Sciatic nerve (tissue), 2 donors: ENCODE measurements at places on chromosomes 16 and 17. TPM values are rescaled to one million over a fixed set of nuclear protein-coding genes. Genes with fewer than 3 reads are reported as not detected.

DNA sequence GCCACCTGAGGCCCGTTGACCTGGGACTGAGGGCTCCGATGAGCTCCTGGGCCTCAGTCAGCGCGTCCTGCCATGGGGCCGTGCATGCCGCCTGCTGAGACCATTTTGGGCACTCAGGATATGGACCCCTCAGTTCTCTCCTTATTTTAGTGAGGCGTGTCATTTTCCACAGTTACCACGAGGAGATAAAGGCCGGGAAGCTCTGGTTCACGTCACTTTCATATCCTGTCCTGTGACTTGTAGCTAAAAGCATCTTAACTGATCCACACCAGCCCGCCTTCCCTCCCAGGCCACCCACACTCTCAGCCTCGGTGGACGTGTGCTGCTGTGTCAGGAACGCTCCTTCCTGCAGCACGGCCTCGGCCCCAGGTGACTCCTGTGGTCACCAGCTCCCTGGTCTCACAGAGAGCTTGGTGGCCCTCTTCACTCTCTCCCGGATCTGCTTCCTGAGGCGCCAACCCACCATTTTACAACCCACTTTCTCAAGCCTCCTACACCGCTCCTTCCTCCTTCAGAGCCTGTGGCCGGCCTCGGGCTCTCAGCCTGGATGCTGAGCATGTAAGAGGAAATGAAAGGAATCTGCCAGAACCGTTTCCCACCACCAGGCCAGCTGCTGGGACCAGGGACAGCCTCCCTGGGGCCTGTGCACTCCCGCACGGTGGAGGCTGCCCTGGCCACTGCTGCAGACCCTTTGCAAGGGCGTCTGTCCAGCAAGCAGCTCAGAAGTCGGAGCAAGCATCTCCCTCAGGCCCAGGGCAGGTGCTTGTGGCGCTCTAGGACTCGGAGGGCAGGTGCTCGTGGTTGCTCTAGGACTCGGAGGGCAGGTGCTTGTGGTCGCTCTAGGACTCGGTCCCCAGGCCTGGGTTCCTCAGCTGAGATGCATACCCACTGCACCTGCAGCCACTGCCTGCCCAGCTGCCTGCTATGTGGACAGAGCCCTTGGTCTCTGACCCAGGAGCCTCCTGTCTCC lies 23.9 kb upstream of the FASN start:
- no peak for DNase-seq

DNA sequence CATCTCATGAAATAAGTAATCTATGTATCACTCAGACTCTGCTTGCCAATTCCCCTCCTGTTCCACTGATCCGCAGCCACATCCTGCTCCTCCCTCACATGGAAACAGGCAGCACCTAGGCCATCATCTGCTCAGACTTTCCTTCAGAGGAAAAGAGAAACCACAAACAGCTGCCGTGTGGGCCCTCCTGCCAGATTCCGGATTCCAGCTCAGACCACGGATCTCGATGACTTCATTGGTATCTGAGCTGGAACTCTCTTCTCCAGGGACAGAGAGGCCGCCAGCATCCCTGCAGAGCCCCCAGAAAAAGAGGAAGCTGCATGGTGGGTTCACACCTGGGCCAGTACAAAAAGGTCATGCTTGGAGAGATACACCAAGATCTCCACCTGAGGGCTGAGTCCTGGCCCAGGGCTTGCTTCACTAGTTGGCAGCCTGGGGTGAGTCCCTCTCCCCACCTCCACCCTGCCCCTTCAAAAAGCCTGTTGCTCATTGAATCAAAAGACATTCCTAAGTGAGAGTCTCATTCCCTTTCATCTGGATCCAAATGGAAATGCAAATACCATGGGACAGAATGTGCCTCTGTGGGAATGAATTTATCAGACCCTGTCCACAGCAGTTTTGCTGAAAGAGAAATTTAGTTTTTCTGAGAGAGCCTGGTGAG lies 47.2 kb downstream of the HOXB1 start:
- no peak for DNase-seq

DNA sequence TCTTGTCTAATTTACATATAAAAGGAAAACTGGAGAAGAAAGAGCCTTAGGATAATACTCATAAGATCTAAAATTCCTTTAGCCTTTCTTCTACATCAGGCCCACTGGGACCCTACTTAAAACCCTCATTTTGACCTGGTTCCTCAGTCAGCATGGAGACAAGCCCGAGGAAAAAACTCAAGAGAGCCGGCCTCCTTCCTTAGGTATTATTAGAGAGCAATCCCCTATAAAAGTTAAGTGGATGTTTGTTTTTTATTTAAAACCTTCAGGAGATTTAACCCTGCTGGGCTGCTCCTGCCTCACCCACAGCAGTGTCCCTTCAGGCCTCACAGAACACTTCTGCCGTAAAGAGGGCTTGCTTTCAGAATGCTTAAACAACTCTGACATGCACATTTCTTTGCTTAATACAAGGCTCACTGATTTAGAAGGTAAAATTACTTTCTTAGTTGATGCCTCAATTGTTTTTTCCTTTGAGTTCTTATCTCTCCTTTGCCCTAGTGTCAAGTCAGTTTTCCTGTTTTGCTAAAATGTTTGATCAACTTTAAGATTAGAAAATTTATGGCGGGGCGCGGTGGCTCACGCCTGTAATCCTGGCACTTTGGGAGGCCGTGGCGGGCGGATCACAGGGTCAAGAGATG lies 145.6 kb upstream of the TBX2 start:
- no peak for DNase-seq

- no peak for DNase-seq
Measured at GRCh38 chr17:75504347-75505151, 10.8 kb downstream of the CASKIN2 start.

Gene PTGES3L
- 0.40 TPM for total RNA-seq

- DNase-seq: no peak
Measured at GRCh38 chr17:58335779-58336455, 7.3 kb upstream of the TSPOAP1 start.

DNA sequence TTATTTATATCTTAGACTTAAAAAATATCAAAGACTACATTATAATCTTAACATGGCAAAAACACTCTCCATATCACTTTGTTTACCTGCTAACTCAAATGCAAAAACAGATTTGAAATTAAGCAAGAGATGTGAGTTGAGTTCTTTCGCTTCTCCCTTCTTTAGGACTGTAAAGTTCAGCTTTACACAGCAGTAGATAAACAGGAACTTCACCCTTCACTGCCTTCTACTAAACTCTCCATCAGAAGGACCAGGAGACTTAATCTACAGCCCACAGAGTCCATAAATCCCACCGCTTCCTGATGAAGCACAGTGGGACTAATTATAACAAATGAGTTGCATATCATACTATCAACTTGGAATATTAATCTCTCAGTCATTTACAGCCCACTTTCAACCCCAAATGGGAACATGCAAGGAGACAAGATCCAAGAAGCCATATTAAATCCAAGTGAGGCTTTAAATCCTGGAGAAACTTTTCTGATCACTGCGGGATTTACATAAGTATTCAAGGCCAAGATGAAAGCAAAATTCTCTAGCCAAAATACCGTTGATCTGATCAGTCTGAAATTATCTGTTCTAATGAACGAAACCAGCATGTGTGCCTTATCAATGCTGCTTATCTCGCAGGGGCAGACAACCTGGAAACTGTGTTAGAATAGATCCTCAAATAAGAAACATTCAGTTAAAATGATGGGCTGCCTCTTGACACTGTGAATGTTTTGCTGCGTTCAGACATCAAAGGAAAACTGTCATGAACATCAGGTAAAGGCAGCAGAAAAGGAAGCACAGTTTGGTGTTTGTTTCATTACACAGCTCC lies 1.6 kb downstream of the AMFR start:
- DNase-seq: no peak

DNA sequence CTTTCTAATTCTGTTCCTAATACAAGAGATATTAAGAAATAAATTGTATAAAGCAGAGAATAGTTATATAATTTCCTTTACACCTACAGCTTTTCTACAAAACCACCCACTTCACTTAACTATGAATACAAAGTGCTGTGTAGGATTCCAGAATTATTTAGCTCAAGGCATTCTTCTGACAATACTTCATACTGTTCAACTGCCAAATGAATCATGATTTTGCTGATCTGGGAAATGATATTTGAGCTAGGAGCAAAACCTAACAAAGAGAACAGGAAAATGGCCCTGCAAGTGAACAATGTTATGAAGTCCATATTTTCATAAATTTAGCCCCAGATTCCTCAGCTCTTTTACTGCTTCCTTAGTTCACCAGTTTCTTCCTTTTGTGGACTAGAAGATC lies 12.9 kb downstream of the BBS2 start:
- DNase-seq: no peak

DNA sequence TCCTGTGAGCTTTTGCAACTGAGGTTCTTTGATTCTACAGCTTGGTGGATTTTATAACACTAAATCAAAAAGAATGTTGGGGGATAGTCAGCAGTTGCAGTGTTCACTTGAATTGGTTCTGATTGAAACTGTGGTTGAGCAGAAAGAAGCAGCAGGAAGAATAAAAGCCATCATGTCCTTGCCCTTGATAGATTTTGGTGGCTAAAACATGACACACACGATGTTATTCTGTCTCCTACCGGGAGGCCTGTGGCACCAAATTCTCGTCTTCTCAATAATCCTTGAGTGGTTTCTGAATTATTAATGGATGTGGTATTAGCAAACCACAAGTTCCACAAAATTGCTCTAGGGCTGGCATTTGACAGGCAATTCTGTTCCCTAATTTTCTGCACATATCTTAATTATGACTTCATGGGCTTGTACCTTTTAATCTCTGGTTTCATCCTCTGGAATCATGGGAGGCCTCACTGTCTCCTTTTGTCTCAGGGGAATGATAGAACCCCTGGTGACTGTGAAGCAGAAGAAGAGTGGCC lies 338.2 kb downstream of the SNX29 start:
- no peak for DNase-seq

DNA sequence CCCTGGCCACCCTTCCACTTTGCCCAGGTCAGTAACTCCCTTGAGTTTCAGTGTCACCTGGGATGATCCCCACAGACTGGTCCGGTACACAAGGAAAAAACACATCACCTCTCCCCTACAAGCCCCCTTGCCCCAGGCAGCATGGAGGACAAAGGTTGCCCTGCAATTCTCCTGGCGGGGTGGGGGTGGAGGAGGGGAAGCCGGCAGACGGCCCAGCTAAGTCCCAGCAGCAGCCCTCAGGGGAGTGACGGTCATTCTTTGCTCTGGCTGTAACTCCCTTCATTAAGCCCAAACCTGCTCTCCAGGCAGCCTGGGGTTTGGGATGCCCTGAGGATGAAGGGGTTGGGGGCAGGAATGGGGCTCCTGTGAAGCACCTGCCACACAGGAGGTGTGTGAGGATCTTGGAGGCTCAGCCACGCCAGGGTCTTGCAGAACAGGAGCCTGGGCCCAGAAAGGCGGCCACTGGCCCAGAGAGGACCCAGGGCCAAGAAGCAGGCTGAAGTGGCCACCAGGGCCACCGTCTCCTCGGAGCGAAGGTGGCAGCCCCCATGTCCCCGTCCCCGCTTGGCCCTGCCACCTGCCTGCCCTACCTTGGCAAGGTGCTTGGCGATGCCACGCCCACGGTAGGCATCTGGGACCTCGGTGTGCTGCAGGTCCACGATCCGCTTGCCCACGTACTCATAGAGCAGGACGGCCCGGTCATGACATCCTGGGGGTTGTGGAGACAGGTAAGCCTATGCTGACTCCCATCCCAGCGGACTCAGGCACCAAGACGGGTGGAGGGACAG lies 9.5 kb downstream of the NATD1 start:
- DNase-seq: no peak

Gene NAGLU
- 28.8 TPM for total RNA-seq

DNA sequence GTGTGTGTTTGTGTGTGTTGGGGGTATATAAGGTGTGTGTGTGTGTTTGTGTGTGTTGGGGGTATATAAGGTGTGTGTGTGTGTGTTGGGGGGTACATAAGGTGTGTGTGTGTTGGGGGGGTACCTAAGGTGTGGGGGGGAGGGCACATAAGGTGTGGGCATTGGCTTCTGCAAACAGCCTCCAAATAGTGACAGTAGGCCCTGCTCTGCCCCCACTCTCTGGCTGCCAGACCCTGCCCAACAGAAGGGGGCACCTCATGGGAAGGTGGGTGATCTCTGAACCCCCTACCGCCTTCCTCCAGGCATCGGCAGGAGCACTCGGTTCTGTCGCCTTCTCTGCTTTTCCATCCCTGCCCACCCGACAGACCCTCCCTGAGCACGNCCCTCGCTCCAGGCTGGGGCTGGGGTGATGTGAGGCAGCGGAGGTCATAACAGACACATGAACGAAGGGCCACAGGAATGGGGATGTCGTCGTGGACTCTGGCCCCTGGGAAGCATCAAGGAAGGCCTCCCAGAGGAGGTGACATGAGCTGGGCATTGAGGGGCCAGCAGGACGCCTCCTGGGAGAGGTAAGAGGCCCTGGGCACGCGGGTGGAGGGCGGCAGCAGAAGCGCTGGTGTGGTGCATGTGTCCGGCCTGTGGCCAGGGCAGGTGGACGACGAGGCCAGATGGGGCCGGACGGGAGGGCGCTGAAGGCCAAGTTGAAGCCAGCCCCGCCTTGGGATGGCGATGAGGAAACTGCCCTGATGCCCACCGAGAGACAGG lies 136.6 kb upstream of the RPH3AL start:
- no peak for DNase-seq

Gene COPRS
- total RNA-seq: 38.2 TPM

- DNase-seq: no peak
Measured at GRCh38 chr17:8518326-8518725, 82.6 kb downstream of the NDEL1 start.

- DNase-seq: no peak
Measured at GRCh38 chr17:64443086-64443760, 5.7 kb upstream of the MILR1 start.

Gene CES5A
- not detected for total RNA-seq

Gene SALL1
- 0.98 TPM for total RNA-seq

- no peak for DNase-seq
Measured at GRCh38 chr17:16477255-16477654, 14.7 kb downstream of the LRRC75A start.

Gene MYO15A
- 4.4 TPM for total RNA-seq

DNA sequence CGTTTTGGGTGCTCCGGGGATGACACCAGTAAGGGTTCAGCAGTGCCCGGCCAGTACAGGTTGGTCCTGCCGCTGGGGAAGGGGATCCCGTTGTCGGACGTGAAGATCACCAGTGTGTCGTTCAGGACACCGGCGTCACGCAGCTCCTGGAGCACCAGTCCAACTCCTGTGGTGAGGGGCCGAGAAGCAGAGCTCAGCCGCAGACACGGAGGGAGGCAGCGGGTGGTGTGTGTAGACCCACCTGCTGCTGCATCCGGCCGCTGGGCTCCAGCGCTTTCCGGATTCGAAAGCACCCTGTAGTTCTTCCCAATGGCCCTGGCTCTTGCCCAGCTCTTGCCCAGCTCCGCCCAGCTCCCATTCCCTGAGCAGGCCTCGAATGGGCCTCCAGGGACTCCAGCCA lies 8.0 kb downstream of the SGSH start:
- no peak for DNase-seq

Gene AHSP
- 17.7 TPM for total RNA-seq

Gene KRTAP4-3
- not detected for total RNA-seq

DNA sequence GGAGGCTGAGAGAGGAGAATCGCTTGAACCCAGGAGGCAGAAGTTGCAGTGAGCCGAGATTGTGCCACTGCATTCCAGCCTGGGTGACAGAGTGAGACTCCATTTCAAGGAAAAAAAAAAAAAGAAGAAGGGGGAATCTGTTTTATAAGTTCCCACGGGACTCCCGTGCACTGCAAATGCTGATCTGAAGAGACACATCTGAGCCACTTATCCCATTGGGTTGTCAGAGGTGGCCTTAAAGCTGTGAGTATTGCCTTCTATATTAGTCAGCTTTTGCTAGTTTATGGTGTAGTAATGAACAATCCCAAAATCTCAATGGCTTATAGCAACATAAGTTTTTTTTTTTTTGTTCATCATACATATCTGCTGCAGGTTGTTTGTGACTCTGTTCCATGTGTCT lies 82.8 kb downstream of the MRM1 start:
- DNase-seq: no peak
